ENCODE measurements at places on chromosomes 13 and 19.

- no peak for DNase-seq
These were observed 178.7 kb upstream of the PCDH9 start for GRCh38 chr13:67408798-67409197.

GRCh38 chr13:29846475-29847256, 3.8 kb downstream of the UBL3 start:
- DNase-seq = no peak

DNA sequence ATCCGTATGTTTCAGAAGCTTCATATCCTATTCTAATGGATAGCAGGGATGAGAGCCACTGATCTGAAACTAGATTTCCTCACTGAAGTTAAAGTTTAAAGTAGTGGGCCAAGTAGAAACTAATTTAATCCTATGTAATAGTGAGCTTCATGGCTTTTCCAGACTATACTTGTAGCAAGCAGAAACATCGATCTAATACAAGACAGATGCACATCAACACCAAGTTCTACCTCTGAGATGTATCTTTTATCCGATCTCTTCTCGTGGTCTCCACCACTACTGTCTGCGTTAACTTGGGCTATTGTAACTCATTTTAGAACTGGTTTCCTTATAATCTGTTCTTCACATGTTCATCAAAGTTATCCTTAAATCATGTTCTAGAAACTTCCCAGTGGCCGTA, 3.1 kb downstream of the ERCC5 start:
- DNase-seq = no peak

DNA sequence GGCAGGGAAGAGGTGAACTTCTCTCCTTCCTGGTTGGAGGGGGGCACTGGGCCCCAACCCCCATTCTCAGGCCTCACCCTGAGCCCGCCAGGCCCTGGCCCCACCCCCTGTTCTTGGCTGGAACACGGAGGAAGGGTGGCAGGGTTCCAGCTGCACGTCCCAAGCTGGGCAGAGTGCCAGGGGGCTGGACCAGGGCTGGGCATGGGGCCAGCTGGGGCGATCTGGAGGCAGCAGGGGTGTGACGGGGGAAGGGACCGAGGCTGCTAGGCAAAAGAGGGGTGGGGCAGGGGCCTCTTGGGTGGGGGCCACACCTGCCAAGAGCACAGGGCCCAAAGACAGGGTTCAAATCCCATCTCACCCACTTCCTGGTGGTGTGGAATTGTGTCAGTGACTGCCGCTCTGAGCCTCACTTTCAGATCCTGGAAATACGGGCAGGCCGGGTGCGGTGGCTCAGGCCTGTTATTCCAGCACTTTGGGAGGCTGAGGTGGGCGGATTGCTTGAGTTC, 2.2 kb downstream of the HIF3A start:
- peak; percentile 63 for DNase-seq

GRCh38 chr13:98775844-98776598, 23.5 kb upstream of the SLC15A1 start:
- no peak for DNase-seq

- DNase-seq = no peak
These were observed 532.3 kb downstream of the GPC5 start for GRCh38 chr13:91930687-91931086.

DNA sequence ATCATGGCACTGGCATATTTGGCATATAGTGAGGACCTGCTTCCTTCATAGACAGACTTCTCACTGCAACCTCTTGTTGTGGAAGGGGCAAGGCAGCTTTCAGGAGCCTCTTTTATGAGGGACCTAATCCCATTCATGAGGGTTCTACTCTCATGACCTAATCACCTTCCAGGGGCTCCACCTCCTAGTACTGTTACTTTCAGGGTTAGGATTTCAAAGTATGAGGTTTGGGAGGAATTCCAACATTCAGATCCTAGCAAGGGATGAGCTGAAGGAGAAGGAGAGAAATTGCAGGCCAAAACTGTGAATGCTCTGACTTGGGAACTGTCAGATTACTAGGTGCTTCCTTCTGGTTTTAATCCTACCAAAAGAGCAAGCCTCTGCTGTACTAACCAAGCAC, 87.8 kb downstream of the LMO7 start:
- no peak for DNase-seq

GRCh38 chr19:58554494-58555368, at the start of gene CHMP2A:
TSS of gene CHMP2A (minus strand) at chr19:58555105. CDS start at chr19:58554212, 893 bp downstream.
- peak; percentile 78 for DNase-seq

DNA sequence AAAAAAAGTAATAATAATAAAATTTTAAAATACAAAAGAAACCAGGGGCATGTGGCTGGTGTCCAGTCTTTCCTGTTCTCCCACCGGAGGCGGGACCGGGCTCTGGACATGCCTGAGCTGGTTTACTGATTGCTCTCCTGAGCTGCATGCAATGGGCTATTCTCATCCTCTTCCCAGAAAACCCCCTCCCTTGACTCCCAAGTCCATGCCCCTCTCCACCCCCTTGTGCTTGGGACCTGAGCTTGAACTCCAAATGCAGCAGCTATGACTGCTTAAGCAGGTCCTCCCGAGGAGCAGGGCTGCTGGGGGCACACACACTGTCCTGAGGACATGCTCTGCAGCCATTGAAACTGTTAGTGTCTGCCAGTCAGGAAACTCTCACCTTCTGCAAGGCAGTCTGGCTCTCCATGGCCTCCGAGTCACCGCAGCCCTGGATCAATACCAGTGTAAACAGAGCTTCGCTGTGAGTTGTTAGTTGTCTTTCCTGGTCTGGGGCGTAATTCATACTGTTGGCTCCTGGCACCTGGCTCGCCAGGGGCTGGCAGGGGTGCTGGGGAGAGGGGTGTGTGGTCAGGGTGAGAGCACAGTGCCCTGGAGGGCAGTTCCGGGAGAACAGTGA, 41.6 kb upstream of the CHST8 start:
- no peak for DNase-seq
